ENCODE measurements at places on chromosomes 16 and 17.
A peak's percentile ranks its signal among the peaks of the same experiment; 100 is the strongest.

DNA sequence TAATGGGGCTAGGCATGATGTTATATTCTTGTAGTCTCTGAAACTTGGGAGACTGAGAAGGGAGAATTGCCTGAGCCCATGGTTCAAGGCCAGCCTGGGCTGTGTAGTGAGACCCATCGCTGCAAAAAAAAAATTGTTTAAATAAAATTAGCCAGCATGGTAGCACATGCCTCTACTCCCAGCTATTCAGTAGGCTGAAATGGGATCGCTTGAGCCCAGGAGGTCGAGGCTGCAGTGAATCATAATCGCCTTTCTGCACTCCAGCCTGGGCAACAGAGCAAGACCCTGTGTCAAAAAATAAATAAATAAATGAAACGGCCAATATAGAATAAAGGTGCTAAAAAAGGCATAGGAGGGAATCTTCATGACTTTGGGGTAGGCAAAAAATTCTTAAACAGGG, 13.9 kb upstream of the SLX4 start:
- DNase-seq, result no peak

GRCh38 chr17:60803059-60803458, 125.4 kb downstream of the BCAS3 start:
- no peak for DNase-seq

- no peak for DNase-seq
Observed at GRCh38 chr16:14564323-14564722, 65.7 kb downstream of the PARN start.

DNA sequence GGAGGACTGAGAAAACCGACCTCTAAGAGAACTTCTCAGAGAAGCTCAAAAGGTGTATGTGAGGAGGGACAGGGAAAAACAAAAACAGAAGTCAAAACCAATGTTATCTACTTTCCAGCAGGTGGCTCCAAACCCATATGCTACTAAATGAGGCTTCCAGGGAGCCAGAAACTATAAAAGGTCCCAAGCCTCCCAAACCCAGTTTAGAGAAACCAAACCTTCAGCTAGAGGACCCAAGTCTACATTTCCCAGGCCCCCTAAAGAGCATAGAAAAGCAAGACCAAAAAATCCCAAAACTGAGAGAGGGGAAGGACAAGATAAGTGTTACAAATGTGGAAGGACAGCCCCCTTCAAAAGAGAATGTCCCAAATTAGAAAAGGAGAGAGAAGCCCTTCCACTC, 3.7 kb downstream of the HPR start:
- DNase-seq, result peak; percentile 29

All from activated CD4-positive, alpha-beta T cell treated with anti-CD3 and anti-CD28 coated beads, Interleukin-2, amount 10 ng/mL, durations not matched to agents 7 days and 5 days (primary cell).